ENCODE measurements at places on chromosomes 7 and 10.

GRCh38 chr7:107262857-107263256 is 94.1 kb downstream of the HBP1 start:
- DNase-seq = no peak

DNA sequence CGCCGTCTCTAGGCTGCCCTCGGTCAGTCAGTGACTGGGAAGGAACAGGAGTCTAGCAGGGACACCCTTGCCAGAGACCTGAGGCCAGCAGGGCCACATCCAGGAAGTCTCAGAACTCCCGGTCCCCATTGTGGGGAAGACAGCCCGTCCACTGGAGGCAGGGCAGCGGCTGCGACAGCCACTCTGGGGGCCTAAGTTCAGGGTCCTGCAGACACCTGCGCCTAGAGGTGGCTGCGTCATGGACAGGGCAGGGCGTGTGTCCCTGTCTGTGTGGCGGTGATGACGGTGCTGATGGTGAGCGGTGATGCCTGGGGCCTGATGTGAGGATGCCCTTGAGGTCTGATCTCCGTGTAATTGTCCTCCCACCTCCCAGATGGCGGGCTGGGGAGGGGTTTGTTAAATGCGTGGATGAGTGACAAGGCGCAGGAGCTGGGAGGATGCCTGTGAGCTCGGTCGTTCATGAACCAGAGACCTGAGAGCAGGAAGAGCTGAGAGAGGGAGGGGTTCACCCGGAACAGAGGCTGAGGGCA is 537.9 kb upstream of the FOXK1 start:
- DNase-seq = no peak

DNA sequence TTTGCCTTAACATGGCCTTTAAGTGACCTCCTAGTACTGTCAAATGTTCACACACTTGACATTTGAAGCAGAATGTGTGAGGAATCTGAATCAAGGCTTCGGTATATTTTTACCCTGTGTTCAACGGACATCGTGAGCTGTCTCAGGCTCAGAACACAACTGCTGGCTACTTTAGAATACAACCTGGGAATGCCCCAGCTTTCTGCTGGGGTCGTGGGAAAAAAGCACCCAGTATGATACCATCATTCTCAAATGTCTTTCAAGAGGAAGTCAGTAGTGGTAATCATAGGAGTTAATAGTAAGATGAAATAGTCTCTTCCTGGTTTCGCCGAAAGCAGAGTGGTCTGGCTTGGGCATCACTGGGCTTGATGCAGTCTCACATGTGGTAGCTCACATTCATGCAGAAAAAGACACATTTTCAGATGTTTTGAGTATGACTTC is 67.2 kb downstream of the CREB5 start:
- no peak for DNase-seq

DNA sequence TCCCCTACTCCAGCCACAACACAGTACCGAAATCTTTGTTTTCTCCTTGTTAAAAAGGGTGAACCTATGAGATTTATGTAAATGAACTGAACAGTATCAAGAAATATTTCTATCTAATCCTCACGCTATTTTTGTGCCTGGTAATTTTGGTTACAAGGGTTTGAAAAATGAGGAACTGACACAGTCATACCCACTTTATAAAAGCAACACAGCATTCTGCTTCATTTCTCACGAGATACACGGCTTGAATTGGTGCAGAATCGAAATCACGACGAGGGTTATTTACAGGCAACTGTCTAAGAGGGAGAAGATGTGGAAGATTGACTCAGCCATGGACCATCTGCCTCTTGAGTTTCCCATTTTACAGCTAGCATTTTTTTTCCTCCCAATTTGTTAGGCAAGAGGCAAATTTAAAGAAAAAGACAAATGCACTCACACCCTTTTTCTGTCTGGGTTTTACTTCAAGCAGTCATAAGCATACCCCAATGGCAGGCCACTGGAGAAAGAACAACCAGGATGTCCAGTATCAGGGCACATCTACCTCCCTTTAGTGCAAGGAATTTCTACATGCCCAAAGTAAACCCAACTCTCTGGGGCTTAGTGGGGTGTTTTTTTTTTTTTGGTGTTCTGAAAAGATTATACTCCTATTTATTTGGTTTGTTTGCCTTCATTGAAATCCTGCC is 108.1 kb downstream of the ITGB8 start:
- DNase-seq = no peak

DNA sequence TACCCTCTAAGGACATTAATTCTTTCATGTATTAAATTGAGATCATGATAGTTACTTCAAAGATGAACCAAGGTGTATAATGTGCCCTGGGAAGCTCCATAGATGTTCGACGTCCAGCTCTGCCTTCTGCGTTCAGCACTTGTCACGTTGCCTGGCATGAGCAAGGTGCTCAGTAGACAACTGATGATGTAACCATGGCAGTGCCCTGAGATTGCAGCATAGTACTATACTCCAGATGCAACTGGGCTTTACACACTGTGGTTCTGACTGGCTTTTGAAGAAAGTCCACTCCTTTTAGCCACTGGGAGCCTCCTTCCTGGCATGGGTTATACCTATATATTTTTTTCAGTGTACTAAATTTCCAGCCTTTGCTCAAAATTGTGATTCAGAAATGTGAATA is 355.8 kb upstream of the SORCS1 start:
- no peak for DNase-seq

- no peak for DNase-seq
Measured at GRCh38 chr7:110918949-110919548, 171.9 kb upstream of the LRRN3 start.

DNA sequence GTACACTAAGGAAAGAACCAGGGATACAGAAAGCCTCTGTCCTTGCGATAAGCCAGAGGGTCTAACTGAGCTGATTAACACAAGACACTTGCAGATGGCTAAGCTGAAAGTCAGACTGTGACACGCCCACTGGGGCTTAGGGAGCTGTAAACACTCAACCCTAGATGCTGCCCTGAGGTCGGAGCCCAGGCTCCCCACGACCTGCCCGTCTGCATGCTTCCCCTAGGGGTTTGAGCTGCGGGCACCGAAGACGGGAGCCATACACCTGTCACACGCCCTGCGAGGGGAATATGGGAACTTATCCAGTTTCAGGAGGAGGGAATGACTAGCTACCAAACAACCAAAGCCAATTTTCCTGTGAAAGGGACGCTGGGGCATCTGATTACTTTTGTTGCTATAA is 96.0 kb downstream of the HTR5A start:
- DNase-seq = no peak

DNA sequence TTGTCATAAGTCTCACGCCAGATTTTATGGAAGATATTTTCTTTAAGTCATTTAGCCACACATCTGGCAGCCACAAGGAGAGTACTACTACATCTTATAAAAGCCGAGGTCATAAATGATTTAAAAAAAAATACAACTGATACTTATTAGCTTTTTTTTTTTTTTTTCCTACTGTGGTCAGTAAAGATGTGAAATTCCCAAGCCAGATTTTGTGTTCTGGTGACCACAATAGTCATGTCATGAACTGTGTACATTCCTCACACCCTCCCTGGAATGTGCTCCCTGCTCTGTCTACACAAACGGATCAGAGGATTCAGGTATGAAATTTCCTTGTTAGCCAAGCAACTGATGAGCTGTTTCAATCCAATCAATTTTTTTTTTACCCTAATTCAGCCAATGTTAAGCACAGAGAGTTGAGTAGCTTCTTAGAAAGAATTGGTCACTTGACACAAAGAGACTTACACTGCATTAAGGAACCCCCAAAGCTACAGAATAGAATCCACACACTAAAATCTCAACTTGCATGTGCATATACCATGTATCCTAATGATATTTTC is 54.7 kb downstream of the CHRM2 start:
- DNase-seq = no peak

DNA sequence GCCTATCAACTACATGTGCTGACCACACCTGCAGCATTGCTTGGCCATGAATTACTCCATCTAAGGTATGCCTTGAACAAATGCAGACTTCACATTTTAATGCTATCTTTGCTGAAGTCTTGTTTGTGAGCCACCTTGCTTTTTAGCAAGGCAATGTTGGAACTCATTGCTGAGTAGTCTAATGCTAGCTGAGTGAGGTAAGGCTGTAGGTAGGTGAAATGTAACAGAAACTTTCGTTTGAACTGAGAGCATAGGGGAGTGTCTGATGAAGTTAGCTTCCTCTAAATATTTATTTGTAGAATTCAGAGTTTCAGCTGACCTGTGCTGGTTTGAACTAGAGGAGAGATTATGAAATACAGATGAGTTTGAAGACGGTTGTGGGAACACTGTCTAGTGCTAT is 238.5 kb downstream of the SEMA3A start:
- no peak for DNase-seq

DNA sequence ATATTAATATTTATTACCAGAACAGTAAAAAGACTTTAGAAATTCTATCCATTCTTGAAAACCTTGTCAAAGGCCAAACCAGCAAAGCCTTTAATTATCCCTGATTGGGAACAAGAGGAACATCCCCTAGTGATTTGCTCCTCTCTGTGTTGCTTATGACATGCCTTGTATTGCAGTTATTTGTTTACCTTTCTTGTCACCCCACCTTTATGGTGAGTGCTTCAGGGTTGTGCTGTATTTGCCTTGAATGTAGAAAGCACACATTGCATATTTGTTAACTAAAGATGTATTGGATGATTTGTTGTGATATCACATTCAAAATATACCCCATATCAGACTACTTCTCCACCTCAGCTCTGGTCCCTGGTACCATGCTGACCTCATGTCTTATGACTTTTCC is 23.5 kb upstream of the TECTB start:
- no peak for DNase-seq

GRCh38 chr10:84613336-84614021 is 285.1 kb downstream of the CCSER2 start:
- DNase-seq = no peak

- no peak for DNase-seq
Measured at GRCh38 chr7:1975179-1975578, 257.6 kb downstream of the MAD1L1 start.

DNA sequence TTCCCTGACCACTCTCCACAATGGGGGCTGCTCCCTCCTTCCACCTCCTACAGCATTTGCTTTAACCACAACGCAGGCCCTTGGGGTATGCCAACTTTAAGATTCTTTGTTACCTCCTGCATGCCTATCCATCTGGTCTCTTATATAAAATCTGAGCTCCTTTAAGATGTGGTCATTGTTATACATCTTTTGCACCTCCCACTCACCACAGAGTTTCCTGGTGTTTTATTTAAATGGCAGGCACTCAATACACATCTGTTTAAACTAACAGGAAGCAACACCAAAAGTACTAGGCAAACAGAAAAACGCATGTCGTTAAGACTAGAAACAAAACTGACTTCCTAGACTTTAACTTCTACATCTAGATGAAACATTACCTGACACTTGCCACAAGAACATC is 36.3 kb downstream of the SLC25A13 start:
- DNase-seq = no peak

DNA sequence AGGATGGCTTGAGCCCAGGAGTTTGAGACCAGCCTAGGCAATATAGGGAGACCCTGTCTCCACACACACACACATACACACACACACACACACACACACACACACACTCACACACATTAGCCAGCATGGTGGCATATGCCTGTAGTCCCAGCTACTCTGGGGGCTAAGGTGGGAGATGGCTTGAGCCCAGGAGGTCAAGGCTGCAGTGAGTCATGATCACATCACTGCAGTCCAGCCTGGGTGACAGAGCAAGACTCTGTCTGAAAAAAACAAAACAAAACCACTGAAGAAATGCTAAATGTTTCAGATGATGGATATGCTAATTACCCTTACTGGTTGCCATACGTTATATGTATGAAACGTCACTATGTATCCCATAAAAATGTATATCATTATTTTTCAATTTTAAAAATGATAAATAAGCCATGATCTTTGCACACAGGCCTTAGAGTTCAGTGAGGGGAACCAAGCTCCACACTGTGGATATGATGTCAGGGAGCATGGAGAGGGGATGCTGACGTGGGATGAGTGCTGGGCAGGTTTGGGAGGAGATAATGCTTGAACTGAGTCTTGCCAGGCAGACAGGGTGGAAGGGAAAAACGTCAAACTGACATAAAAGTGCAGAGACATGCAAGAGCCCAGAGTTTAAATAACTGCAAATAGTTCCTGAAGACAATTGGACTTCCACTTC is 45.9 kb upstream of the ARHGAP12 start:
- DNase-seq = no peak

All from stimulated activated CD4-positive, alpha-beta T cell treated with anti-CD3 and anti-CD28 coated beads, Interleukin-1b, Interleukin-23, amount 100 ng/mL, for 24 hours (primary cell).